RPMI8226 (cell line): ENCODE measurements at places on chromosomes 1 and 21.

DNA sequence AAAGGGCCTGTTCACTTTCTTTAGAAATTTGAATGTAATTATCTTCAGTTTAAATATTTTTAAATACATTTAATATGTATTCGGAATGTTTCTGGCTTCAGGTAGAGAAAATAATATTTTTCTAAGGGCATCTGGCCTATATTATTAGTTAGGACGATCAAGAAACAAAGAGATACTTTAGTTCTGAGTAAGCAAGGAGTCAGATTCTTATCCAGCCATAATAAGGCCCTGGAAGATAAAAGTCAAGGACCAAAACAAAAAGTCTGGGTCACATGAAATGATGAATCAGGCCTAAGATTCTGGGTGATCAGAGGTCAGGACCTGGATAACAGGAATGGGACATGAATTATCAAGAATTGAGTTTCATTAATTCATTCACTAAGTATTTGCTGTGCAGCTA lies 6.3 kb downstream of the PHC2 start:
- no peak for DNase-seq

GRCh38 chr1:9449976-9450696 lies 89.1 kb upstream of the SLC25A33 start:
- no peak for DNase-seq

- DNase-seq, result peak; percentile 61
Measured at GRCh38 chr1:89987159-89987819, 7.6 kb upstream of the ZNF326 start.

- no peak for DNase-seq
Measured at GRCh38 chr21:19475525-19475924, 1071.9 kb upstream of the TMPRSS15 start.

DNA sequence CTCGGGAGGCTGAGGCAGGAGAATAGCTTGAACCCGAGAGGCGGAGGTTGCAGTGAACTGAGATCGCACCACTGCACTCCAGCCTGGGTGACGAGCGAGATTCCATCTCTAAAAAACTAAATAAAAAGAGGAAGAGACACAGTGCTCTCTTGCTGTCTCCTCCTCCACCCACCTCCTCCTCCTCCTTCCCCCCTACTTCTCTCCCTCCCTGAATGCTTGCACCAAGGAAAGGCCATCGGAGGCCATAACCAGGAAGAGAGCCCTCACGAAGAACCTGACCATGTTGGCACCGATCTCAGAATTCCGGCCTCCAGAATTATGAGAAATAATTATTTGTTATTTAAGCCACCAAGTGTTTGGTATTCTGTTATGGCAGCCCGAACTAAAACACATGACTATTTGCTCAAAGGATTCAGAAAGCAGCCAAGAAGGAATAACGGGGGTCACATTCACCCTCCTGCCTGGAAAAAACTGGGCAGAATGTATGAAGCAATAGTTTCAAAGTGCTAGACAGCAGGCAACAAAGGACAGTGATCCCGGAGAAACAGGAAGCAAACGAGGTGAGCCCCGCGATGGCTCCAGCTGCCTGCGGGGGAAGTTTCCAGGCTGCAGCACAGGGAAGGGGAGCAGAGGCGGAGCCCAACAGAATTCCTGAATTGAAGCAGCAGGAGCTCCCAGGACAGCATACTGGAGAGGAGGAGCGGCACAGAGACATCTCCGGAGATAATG lies 35.8 kb downstream of the LDLRAD1 start:
- DNase-seq, result no peak

DNA sequence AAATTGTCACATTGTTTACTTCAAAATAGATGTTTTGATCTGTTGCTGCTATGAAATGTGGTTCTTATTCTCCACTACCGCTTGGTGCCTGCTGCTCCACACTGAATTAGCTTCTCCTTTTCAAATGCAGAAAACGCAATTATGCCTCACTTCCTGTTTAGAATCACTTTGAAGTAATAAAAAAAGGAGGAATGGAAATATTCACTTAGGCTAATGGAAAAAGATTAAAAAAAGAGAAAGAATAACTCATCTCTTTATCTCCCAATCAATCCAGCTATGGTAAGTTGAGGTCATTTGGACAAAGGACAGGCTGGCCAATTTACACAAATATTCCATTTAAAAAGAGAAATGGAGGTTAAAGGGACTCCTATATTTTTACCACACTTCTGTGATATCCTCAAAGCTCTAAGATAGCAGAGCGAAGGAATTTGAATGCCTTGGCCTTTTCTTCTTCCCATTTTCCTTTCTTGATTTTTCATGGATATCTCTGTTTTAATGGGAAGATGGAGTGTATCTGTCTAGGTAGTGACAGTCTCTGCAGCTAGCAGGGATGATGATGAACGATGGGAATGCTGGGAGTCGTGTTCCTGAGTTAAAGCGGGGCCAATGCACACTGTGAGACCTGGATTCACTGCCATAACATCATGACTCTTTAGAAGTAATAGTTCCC lies 35.7 kb downstream of the RGS5 start:
- DNase-seq, result no peak

GRCh38 chr1:209642816-209643215 lies 9.4 kb downstream of the LAMB3 start:
- DNase-seq, result no peak

- DNase-seq, result no peak
Measured at GRCh38 chr1:230189341-230189740, 122.3 kb downstream of the GALNT2 start.

DNA sequence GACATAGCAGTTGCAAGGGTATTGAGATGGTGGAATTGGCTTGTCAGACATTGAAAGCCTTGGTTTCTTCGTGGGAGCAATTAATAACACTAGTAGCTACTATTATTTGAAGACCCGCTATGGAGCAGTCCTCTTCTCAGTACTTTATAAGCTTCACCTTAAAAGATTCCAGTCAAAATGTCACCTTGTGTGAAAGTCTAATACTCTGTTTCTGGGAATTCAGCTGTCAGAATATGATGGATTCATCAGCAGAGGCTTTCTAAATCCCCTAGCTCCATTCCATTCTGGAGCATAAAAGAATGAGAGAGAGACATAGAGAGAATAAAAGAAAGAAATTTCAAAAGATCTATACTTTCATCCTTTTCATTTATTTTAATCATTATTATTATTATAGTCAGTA lies 375.9 kb upstream of the ADGRL2 start:
- DNase-seq, result no peak

DNA sequence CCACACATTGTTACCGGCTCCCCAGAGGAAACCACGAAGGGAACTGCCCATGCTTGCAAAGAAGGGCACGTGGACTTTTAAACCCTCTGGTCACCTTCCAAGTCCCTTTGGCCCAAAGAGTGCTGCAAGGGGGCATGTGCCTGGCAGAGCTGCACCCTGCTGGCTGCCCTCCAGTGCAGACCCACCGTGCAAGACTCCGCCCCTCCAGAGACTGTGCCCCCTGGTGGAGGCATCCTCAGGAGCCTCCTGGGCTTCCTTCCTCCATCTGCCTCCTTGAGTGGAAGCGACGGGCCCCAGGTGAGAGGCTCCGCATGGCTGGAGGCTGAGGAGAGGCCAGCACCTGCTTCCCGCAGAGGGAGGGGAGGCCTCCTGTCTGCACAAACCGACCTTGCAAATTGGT lies 100.6 kb downstream of the CRYAA start:
- DNase-seq, result peak; percentile 45

- no peak for DNase-seq
Measured at GRCh38 chr1:77143529-77144121, 75.6 kb downstream of the PIGK start.

GRCh38 chr1:61892977-61893376 lies 150.7 kb downstream of the PATJ start:
- DNase-seq, result no peak

DNA sequence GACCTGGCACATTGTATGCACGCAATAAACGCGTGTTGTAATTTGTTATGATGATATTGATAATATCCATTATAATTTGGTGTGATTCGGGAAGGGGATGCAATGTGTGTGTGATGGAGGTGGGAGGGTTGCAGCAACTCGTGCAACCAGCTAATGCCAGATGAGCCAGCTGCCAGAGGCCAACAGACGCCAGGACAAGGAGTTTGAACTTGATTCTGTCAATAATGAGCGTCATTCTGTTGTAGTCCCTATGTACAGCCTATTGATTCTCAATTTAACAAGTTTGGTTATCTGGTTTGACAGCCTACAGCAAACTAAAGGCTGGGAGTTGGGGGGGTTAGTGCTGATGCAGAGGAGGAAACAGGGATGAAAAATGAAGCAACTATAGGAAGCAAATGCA lies 35.5 kb downstream of the TIAM1 start:
- no peak for DNase-seq

DNA sequence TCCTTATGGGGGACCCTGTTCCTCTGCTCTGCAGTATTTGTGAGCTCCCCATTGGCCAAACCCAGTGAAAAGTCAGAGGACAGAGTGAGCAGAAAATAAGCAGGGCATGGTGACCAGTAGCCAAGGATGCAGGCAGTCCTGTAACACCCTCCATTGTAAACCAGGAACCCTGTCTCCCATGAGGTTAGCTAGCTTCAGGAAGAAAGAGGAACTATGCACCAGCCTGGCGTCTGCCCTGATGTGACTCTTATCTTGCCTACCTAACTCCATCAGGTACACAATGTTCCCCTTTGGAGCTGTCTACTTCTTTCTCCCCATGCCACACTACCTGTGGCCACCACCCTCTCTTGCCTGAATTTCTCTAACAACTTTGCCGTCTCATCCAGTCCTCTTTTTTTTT lies 119.2 kb downstream of the LRIG2 start:
- no peak for DNase-seq

DNA sequence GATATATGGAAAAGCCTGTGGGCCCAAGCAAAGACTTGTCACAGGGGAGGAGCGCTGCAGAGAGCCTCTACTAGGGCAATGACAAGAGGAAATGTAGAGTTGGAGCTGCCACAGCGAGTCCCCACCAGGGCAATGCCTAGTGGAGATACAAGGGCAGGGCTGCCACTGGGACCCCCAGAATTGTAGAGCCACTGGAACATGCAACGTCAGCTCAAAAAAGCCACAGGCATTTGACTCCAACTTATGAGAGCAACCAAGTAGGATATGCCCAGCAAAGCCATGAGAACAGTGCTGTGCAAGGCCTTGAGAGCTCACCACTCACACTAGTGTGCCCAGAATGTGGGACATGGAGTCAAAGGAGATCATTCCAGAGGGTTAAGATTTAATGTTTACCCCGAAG lies 63.7 kb upstream of the CAMK1G start:
- DNase-seq, result no peak

DNA sequence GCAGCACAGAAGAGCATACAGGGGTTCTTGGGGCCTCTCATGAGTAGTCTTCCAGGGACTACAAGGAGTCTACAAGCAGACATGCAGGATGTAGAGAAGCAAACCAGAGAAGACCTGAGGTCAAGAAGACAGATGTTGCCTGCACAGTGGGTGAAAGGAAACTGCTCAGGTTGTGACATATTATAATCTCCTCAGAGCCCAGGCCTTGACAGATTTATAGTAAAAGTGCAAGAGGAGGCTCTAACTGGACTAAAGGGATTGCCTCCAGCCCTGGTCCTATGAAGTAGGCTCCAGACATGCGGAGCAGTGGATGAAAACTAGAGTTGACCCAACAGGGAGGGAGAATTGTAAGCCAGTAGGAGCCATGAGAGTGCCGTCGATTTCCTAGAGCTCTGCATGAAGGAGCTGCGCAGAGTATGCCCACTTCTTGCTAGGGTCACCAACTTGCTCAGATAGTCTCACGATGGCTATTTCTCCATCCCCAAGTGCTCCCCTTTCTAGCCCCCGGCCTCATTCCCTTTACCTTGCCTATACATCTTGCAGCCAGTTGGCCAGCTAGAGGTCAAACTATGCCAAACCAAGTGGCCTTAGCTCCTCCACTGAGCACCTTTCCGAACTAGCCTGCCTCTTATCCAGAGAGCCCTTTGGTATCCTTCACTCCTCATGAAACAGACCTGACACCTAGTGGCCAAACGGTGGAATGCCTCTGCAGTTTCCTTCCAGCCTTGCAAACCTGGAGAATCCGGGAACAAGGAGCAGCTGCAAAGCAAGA lies 36.2 kb upstream of the IPO9 start:
- peak; percentile 82 for DNase-seq

- DNase-seq, result peak; percentile 32
Measured at GRCh38 chr1:209585672-209586071, 2.2 kb downstream of the CAMK1G start.

GRCh38 chr1:72366466-72366865 lies 84.1 kb upstream of the NEGR1 start:
- no peak for DNase-seq

DNA sequence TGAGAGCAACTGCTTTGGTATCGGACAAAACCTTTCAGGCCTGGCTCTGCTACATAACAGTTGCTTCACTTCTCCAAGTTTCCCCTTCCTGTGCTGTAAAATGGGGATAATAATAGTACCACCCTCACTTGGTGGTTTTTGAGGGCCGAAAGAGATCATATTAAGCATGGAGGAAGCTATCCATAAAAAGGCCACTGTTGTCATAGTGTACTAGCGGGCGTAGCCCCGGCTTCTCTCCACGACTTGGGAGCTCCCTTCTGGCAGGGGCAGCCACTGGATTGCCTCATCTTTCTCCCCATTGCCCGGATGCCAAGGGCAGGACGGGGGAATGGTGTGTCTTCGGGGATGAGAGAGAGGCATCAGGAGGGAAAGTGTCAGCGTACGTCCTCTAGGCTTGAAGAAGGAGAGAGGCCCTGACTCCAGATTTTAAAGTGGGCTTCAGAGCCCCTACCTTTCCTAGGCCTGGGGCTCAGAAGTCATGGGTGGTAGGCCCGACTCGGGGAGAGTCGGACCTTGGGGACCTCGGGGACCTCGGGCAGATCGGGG lies 548 bp upstream of the MFSD2A start:
- no peak for DNase-seq

DNA sequence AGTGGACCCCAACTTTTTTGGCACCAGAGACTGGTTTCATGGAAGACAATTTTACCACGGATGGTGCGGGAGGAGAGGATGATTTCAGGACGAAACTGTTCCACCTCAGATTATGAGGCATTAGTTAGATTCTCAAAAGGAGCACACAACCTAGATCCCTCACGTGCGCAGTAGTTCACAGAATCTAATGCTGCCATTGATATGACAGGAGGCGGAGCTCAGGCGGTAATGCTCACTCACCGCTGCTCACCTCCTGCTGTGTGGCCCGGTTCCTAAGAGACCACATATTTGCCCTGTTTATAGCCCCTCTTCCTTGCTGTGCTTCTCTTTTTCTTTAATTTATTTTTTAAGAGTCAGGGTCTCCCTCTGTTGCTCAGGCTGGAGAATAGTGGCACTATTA lies 4.6 kb downstream of the NTRK1 start:
- DNase-seq, result no peak

DNA sequence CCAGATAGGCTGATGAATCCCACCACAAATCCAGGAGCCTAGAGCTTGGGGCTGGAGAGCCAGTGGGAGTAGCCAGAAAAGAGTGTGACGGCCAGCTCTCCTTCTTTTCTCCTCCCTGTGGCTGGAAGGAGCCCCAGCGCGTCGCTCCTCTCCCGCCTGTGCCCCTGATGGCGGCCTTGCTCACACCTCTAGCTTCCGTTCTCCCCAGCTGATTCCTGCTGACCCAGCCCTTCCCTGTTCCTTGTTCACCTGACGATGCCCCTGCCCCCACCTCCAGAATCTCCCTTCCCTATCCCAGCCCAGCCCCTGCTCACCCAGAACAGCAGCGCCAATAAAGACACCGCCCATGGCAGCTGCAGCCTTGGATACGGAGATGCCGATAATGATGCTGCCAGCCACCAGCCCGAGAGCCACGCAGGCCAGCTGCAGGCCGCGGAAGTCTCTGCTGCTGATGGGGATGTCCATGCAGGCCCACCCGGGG lies 656 bp downstream of the KNCN start:
- DNase-seq, result no peak

GRCh38 chr21:15084668-15085067 lies 19.9 kb upstream of the NRIP1 start:
- DNase-seq, result no peak
